Tongue (tissue), 3 donors: ENCODE measurements at places on chromosomes 6 and 20.

GRCh38 chr6:137911675-137912191, 44.7 kb downstream of the TNFAIP3 start:
- peak; percentile 31 for DNase-seq

DNA sequence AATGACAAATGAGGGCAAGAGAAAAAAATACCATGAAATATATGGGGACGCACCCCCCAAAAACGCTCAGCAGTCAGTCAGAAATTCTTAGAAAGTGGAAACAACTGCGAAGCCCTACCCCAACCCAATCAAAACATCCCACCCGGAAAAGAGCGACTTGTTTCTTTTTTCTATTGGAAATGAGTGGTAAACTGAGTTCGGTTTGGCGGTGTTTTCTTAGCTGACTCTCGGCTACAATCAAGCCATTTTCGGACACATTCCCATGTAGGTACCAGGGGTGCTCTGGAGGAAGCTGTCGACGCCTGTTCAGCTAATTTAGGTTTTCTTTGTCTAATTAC, 1.9 kb upstream of the FOXF2 start:
- no peak for DNase-seq

- DNase-seq = no peak
Observed at GRCh38 chr6:137272403-137272802, 53.2 kb upstream of the IFNGR1 start.

DNA sequence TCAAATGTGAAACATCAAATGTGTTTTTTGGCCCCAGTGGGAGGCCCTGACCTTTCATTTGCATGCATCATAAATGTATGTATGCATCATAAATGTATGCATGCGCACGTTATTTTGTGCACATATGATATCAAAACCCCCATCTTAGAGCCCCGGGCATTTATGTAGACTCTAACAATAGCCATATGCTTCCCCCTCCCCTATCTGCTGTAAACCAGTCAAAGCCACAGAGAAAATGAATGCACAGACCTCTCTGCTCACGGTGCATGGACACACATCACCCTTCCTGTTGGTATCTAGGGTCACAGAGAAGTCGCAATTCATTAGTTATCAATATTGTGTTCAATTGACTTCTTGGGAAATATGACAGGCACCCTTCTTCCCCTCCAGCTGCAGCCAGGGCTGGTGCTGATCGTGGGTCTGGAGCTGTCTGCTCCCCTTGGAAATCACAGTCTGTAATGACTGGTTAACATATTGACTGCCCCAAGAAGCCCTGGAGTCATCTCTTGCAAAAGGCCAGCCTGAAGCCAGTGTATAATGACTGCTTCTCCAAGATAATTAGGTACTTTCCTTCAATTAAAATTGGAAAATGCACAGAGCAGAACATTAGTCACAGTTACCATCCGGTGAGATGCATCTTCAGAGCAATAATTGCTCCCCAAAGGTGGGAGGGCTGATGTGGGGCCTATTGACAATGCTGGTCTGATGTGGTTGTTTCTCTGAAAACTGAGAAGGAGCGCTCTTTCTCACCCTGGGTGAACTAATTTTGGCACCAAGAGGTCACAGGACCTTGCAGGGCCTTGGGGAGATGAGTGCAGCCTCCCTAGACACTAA, 532.2 kb downstream of the CDH26 start:
- DNase-seq = no peak

- DNase-seq = no peak
Observed at GRCh38 chr6:131831392-131831791, 23.6 kb downstream of the ENPP1 start.

DNA sequence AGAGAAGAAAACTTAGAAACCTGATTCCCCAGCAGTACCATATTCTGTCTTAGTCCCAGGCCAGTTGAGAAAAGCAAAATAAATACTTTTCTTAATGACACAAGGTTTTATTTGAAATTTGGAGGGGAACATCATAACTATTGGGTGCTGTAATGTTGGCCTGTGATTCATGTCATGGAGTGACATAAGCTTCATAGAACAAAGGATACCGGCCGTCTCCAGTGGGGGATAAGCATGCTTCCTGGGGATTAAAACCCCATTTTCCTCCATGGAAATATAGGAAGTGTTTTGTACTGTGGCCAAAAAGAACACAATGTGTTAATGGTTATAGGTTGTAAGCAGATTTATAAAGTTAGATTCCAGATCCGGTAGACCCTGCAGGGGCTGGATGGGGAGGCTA, 18.0 kb downstream of the MTHFD1L start:
- DNase-seq = no peak

GRCh38 chr20:54017846-54018245, 52.5 kb downstream of the BCAS1 start:
- DNase-seq = no peak

DNA sequence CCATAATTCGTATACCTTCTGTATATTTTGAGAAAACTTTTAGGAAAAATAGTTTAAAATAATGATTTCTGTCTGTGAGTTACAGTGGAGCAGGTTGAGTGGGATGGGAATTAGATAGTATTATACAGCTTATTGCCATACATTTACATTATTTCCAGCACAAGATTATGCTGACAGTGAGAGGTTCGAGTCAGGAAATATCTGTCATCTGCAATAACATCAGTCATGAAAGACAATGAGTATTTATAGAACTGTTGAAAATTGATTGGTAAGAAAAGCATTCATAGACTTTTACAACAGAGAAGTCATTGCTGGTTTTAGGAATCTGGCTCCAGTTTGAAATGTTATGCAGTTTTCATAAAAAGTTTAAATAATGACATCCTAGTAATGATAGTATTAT, 45.9 kb downstream of the FAM135A start:
- DNase-seq = no peak

GRCh38 chr6:151130329-151130728, 109.4 kb upstream of the AKAP12 start:
- DNase-seq = no peak

DNA sequence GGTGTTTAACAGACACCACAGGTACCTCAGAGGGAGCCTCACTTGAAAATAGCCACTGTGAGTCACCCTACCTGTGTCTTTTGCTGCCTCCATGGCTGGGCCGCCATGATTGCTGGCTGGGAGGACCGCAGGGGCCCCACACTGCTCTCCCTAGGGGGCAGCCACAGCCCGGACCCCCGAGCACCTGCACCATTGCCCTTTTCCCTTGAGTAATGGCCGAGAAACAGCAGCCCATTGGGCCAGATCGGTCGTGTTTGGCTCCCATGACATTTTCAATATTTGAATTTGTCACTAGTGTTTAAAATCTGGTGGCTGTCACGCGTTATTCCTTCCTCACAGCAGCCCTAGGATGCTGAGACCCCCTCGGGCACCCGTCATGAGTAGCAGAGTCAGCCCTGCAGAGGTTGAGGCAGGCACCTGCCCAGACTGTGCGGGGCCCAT, 6.7 kb downstream of the ZBP1 start:
- DNase-seq = no peak

GRCh38 chr6:143158113-143158581, 97.5 kb downstream of the AIG1 start:
- DNase-seq = no peak

DNA sequence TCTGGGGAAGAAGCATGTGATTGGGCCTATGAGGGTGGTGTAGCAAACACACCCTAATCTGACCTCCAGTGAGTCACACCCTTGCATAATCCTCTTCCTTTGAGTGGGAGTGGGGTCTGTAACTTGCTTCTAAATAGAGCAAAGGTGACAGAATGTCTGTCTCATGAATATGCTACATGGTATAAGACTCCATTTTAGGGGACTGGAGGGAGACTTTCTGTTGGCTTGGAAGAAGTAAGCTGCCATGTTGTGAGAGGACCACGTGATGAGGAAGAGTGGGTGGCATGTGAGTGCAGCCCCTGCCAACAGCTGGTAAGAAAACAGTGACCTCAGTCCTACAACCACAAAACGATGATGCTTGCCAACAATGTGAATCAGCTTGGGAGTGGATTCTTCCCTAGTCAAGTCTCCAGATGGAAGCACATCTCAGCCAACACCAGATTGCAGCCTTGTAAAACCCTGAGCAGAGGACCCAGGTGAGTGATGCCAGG, 3.7 kb downstream of the AK9 start:
- no peak for DNase-seq

DNA sequence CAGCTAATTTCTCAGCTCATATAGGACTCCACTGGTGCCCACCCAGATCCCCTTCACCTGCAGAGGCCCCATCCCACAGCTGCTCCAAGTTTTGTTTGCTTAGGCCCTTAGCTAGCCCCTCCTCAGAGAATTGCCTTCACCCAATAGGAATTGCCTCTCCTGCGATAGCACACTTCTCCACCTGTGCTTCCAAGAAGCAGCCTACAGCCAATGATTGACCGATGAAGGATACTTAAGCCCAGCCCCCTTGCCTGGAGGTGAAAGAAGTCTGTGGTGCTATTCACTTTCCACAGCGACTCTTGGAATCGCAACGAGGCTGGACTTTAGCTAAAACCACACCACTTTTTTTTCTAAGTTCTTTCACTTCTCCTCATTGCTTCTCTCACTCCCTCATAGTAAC, 353.2 kb upstream of the BTBD3 start:
- DNase-seq = no peak

DNA sequence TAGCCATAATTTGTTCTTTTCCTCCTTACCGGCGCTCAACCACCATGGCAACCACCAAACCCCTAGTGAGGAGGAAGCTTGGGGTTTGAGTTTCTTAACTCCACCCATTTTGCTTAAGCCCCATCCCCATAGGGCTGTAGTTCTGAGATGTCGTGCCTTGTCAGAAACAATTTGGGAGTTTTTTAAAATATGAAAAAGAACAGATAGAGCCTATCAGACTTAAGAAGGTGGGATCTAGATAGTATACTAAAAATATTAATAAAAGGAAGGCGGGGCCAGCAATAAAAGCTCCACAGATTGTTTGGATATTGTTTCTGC, 5.6 kb downstream of the BRD2 start:
- DNase-seq = peak; percentile 49
